DMS 273 treated with DMSO at 0.1 percent for 48 hours (cell line): ENCODE measurements at places on chromosomes 3 and 15.

- no peak for DNase-seq
These were observed 116.3 kb downstream of the VPS13C start for GRCh38 chr15:61943992-61944391.

- DNase-seq = peak; percentile 5
These were observed 42.0 kb upstream of the SACM1L start for GRCh38 chr3:45647148-45647619.

- no peak for DNase-seq
These were observed 187.9 kb upstream of the LPP start for GRCh38 chr3:187966096-187966495.

DNA sequence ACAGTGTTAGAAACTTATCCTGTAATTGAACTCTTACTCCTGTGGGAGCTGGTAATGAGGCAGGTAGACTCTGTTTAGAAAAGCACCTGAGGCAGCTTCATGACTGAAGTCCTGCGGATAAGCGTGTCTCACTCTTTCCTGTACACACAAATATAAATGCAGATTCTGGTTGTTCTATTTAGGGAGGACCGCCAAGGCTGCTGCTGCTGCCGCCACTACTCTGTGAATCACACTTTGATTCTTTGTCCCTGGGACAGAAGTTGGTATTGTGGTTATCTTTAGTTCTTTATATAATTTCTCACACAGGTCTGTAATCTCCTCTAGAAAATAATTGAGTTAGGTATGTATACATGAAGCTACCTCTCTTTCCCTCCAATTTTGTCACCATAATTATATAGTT is 3.6 kb downstream of the LSAMP start:
- no peak for DNase-seq

DNA sequence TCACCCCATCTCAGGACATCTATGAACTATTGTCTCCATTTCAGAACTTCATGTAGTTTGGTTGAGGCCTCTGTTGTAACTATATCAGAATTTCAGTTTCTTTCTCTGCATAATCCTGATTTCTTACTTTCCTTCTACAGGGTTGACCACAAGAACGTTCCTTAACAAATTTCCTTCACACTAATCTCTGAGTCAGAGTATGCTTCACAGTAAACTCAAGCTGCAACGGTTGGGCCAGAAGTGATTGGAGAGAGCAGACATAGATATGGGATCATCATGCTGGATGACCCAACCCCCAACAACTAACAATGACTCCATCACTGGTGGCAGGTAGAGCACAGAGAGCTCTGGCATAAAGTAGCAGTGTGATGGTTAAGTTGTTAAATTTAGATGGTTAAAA is 128.8 kb upstream of the OSTN start:
- no peak for DNase-seq

DNA sequence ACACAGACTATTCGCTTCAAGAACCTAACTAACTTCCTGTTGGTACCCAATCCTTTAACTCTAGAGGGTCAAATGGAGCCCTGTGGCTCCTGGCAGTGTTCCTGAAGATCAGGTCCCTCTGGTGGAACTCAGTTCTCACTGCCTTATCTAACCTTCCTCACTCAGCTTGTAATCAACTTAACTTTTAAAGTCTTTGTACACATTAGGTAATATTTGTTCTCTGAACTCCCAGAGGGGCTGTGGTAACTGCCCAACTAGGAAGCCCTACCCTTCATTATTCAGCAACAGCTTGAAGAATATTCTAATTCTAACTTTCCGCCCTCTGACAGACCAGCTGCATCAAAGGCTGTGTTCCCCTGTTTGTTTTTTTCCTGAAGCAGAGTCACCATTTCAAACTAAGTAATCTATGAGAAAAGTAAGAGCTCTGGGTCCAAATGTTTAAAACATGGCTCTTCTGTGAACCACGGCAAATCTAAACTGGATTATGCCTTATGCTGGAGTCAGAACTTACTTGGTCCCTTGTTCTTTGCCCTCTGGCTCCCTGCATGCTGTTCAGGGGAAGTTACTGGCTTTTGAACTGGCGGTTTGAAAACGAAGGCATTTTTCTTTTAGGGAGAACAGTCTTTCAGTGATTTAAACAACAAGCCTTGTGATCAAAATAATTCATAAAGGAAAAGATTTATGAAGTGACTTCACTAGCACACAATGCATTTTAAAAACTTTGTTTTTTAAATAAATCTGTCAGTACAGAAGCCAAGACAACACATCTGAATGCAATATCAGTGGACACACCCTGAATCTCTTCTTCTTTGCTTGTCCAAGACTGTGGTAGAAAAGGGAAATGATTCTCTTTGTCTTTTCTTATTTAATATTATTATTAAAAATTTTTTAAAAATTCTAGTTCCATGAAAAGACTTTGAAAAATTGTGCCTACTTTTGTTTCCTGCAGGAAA is 365.6 kb downstream of the TIGIT start:
- DNase-seq = peak; percentile 49

DNA sequence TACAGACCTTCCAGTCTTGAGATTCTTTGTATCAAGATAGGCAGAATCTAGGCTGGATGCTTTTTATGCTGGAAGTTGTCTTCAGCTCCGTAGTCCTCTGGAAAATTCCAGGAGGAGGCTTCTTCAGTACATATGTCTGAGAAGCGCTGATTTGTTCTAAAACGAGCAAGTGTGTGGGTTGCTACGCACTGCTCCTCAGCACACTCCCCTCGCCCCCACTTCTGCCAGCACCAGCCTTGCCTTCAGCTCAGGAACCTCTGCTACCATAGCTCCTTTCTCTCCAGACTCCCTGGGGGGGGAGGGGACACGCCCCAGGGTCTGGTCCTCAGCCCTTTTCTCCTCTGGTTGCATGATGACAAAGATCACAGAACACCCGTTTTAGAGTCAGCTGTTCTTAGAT is 75.5 kb upstream of the TRA2B start:
- DNase-seq = no peak

GRCh38 chr15:52020221-52021085 is 1.4 kb downstream of the MAPK6 start:
- no peak for DNase-seq

DNA sequence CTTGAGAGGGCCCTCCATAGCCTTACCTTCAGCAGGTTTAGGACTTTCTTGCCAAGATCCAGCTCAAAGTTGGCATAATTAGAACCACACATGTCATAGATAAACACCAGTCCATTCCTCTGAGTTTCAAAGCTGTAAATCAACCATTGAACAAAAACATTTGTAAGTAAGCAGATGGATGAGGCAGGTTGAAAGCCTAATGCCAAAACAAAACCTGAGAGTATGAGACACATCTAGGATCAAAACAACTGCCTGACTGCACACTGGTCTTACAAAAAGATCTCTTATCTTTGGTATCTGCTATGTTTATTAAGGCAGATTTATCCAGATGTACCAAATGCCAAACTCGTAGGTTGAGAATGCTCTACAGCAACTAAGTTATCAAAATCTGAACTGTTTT is 61.9 kb downstream of the PTPN9 start:
- DNase-seq = no peak

DNA sequence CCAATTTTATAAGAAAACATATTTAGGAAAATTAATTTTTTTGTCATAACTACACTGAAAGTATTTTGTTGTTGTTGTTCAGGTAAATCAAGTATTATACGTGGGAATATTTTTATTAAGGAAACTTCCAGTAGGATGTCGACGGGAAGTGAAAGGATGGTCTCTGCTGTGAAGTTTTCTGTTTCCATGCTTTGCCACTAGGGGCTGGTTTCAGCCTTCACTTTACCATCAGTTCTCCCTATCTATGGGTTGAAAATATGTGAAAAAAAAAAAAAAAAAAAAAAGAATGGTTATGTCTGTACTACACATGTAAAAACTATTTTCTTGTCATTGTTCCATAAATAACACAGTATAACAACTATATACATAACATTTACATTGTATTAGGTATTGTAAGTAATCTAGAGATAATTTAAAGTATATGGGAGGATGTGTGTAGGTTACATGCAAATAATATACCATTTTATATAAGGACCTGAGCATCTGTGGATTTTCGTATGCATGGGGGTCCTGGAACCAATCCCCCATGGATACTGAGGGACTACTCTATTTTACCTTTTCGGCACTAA is 136.7 kb downstream of the SMAD6 start:
- no peak for DNase-seq

DNA sequence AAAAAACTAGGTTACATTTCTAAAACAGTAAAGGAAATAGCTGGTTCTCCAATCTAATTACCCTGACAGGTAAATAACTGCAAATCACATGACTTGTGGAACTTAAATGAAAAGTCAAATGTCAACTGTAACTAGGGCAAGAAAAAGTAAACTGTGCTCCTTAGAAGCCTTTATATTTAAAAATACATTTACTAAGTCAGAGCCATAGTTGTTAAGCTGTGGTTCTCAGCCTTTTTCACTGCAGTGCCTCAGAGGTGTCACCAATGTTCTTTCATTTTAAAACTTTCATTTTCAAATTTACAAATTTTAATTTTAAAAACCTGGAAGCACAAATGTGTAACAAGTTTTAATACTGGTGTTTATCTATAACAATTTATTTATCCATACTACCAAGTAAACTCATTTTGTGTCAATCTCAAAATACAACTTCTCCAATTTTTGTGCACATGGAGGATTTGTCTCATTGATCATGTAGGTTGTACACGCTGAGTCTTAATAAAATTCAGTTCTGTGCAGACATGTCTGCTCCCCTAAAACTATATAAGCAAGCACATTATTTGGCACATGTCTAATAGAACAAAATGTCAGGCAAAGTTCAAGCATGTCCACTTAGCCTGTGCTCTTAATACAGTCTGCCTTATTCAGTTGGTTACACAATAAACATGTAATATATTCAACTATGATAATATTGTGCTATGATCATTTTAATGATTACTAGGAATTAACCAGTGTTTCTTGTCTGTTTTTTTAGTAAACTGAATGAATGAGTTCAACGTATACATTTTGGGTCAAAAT is 70.4 kb downstream of the DLG1 start:
- no peak for DNase-seq

DNA sequence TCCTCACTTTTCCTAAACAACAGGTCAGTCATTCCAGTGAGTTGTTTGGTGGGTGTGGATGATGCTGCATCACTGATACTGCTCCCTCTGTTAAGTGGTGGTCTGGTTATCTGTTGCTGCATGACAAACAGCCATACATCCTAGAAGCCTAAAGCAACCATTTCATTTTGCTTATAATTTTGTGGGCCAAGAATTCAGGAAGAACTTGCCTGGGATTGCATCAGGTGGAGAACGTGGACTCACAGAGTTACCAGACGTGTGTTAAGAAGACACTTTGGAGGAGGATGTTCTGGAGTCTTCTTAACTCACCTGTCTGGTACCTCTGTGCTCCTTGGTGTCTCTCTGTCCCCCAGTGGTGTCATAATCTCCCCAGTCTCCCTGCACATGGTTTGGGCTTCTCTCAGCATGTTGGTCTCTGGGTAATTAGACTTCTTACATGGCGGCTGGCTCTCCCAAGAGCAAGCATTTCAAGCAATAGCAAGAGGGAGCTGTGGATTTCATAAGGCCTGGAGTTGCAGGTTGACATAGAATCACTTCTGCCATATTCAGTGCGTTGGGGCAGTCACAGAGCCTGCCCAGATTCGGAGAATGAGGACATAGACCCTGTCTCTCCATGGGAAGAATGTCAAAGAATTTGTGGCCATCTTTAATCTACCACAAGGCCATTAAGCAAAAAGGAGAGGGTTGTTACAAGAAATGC is 20.1 kb downstream of the USP3 start:
- no peak for DNase-seq

- no peak for DNase-seq
These were observed 48.3 kb downstream of the DHX36 start for GRCh38 chr3:154275965-154276364.

DNA sequence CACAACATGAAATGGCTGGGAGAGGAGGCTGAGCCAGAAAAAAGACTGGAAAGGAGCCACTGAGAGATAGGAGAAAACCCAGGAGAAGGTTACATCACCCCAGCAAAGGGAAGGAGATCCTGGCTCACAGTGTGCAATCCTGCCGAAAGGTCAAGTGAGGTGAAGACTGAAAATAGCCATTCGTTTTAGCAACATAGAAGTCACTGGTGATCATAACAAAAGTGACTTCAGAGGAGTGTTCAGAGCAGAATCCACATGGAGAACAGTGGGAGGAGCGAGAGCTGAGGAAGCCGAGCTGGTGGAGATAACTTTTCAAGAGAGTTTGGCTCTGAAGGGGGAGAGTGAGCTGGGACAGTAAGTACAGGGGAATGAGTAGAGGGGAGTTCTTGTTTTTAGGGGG is 5.4 kb upstream of the HEG1 start:
- no peak for DNase-seq

DNA sequence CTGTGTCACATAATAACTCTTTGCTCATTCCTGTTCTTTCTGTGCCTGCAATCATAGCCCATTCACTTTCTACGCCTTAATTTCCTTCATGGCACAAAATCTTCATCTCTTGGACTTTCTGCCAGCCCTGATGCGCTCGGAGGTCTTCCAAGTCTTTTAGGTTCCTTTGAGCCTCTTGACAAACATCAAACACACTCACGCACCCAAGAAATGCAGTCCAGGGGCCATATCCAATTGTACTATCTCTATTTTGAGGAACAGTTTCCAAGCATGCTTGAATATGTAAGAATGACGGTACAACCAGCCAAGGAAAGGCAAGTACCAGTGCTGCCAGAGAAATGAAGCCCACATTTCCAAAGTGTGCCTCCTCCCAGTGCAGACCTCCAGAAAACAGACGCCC is 234.1 kb downstream of the MEX3B start:
- no peak for DNase-seq

DNA sequence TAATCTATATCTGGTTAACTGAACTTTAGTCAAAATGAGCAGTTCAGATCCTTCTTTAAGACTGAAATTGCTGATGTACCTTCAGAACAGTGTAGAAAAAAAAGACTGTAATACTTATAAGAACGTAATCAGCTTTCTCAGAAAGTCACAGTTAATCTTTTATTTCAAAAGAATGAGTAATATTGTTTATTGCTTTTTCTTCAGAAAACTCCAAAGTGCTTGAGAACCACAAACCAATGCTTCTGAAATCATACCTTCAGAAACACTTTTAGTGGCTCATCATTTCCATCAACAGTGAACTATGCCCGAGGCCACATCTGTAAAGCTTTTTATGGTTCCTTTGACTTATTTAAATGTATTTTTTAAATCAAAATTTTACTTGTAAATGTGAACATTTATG is 33.3 kb upstream of the CLASP2 start:
- DNase-seq = no peak

DNA sequence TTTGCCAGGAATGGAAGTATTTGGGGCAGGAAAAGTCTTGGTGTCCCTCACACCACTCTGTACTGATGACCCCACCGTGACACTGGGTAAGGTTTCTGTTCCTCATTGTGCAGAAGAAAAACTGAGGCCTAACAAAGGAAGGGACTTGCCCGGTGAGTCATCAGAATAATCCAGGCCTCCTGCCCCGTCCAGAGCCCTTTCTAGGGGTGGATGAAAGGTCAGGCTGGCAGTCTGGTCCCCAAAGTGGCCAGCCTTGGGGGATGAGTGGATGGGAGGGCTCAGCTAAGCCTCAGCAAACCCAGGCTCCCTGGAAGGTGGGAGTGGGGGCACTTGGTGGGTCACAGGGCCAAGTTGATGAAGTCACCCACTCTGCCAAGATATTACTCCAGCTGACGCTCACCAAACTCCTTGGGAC is 2.3 kb upstream of the DNAH1 start:
- no peak for DNase-seq

GRCh38 chr3:100019719-100020118 is 94.6 kb downstream of the FILIP1L start:
- no peak for DNase-seq

GRCh38 chr3:42148982-42149432 is 57.9 kb downstream of the TRAK1 start:
- no peak for DNase-seq

- DNase-seq = no peak
These were observed 223.1 kb upstream of the CNTN6 start for GRCh38 chr3:869734-870133.

GRCh38 chr3:8887435-8888300 is 75.6 kb downstream of the RAD18 start:
- no peak for DNase-seq
